Brain pericyte (primary cell): ENCODE measurements at places on chromosomes 12 and 14.

- no peak for DNase-seq
These were observed 389.2 kb downstream of the EGLN3 start for GRCh38 chr14:33561488-33562175.

- DNase-seq = no peak
These were observed 5.0 kb upstream of the LBHD2 start for GRCh38 chr14:103078860-103079587.

- no peak for DNase-seq
These were observed 21.9 kb downstream of the CLMN start for GRCh38 chr14:95297832-95298231.

DNA sequence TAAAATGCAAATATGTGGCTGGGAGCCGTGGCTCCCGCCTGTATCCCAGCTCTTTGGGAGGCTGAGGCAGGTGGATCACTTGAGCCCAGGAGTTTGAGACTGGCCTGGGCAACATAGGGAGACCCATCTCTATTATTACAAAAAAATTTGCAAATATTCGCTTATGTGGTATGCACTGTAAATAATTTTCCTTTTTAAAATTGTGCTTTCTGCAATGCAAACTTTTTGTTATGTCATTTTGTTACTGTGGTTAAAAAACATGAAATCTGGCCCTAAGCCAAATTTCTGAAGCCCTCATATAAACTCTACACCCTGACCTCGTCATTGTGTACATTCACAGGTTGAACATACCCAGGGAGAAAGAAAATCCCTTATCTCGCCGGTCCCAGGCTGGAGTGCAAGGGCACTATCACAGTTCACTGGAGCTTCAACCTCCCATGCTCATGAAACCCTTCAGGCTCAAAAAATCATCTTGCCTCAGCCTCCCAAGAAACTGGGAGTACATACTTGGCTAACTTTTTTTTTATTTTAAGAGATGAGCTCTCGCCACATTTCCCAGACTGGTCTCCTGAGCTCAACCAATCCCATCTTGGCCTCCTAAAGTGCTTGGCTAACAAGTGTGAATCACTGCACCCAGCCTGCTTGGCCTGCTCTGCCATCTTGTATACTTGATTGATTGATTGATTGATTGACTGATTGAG lies 24.7 kb downstream of the TRAPPC6B start:
- DNase-seq = no peak

DNA sequence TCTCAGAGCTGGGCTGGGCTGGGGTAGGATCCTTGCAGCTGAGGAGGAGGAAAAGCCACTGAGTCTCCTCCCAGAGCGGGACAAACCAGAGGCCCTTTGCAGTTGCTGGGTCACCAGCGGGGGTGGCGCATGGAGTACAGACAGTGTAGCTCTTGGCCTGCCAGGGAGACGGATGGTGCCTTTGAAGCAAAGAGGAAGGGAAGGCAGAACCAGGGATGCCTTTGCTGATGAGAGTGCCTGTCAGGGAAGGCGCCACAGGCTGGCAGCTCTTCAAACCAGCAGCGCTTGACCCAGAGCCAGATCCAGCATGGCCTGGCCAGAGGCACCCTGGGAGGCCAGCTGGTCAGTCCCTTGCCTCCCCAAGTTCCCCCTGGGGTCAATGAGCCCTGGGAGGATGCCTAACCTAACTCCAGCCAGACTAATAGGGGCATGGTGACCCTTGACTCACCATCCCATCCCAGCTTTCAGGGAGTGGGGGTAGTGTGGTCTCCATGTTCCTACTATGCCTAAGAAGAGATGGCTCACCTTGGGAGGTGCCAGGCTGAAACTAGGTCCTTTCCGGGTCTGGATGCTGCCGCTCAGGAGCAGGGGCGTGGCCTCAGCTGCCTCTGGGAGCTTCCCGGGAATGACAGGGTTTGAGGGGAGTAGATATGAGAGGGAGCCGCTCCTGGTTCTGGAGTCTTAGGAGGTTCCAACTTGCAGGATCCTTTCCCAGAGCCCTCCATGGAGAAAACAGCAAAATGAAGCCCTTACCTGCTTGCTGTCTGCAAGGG lies 19.8 kb downstream of the VASH1 start:
- no peak for DNase-seq

DNA sequence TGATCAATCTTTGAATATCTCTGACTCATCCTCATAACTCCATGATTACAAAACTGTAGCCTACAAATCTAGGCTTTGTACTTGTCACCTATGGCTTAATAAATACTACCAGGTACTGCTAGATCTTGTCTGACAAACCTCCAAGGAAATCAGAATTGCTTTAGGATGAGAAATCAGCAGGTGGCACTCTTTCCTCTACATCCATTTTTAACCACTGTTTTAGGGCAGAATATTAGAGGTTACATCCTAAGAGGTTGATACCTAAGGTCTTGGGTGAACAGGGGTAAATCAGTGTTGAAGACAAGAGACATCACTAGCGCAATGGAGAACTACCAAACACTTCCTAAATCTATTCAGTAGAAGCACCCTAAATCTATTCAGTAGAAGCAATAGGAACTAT lies 63.1 kb upstream of the SOX5 start:
- no peak for DNase-seq

DNA sequence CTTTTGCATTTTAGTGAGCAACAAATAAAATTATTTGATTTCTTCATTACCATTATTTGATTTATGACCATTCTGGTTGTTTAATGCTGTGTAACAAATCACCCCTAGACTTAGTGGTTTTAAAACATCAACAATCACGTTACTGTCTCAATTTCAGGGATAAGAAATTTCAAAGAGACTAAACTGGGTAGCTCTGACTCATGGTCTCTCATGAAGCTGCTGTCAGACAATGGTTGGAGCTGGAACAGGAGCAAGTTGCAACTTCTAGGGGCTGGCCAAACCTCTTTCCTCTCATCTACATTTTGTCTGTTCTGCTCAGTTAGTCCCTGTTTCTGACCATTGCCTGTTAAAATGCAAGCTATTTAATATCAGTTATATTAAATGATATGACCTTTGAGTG lies 517.0 kb downstream of the KCNH5 start:
- DNase-seq = no peak

DNA sequence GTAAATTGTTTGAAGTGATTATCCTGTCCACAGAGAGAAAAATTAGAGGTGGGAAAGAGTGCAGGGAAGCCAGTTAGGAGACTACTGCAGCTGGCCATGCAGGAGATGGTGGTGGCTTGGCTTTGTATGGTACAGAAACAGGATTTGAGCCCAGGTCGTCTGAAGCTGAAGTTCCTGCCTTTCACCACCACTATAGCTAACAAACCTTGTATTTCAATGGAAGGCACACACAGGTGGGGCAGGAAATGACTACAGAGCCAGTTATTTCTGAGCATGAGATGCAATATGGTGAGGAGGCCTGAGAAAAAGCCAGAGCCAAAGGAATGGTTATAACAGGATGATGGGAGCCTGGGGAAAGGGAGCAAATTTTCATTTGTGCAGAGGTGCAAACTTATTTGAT lies 103.9 kb downstream of the BTG1 start:
- no peak for DNase-seq

DNA sequence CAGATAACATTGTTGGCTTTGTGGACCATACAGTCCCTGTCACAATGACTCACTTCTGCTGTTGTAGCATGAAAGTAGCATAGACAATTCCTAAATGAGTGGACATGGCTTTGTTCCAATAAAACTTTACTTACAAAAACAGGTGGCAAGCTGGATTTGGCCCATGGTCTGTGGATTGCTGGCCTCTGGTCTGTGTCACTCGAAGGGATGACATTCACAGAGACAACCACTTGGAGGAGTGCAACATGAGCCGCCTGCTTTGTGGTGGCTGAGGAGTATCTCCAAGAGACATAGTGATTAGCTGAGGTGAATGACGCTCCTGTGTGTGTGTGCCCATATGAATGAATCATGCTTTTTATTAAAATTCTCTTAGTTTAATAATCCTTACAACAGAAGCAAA lies 81.3 kb upstream of the NRXN3 start:
- DNase-seq = no peak

GRCh38 chr12:8037046-8037663 lies 4.6 kb downstream of the FOXJ2 start:
- DNase-seq = no peak

- DNase-seq = no peak
These were observed 9.1 kb downstream of the SCAF11 start for GRCh38 chr12:45981075-45981837.

DNA sequence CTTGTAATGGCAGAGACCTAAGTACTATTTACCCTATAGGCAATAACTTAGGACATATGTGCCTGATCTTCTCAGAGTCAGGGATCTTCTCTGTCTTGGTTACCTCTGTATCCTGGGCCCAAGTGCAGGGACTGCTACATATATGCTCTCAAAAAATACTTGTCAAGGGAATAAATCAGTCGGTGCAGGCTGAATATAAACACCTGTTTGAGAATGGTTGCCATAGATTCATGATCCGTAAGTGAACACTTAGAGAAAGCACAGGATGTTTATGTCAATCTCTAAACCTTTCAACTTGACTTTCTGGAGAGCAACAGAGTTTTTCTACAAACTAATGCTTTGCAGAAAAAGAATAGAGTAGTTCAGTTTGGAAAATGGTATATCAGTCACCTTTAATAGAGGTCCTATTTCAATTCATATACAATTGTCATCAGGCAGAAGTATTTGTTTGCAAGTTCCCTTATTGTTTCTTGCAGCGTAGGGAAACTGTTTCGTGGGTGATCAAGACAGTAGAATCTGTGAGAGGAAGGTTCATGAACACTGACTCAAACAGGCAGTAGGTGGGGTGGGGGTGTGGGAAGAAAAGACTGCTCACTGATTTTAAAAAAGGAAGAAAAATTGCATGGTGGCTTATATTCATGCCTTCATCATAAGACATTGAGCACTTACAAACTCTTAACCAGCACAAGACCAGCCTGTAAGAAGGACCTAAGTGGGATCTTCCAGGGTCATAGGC lies 6.0 kb upstream of the UBE2N start:
- DNase-seq = no peak

GRCh38 chr14:97230051-97230450 lies 432.9 kb downstream of the VRK1 start:
- no peak for DNase-seq

DNA sequence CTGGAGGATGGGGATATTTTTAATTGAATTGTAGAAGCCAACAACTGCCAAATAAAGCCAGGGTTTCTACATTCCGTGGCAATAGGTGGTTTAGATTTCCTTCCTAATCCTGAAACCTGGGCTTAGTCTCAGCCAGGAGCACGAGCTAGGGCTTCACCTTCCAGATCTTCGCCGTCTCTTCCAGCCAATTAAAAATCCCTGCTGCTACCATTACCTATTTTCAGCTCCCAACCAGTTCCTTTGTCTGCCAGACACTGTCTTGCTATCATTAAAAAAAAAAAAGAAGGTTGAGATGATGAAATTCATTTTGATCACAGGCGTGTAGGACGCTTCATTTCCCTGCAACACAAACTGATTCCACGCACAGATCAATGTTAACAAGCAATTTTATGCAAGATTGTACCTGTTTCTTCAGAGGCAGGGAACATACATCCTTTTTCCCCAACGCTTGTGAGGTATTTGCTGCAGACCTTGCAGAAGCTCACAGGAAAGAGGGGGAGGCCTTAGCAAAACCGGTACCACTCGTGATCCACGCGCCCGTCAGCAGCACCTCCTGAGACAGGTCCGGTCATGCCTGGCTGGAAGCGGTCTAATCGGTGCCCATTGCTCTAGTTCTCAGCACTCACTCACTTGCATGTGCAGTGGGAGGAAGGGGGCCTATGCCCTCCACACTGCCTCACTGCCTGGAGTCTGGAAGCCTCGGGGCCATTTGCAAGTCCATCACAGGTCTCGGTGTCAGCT lies 65.1 kb downstream of the SLC6A12 start:
- DNase-seq = no peak

DNA sequence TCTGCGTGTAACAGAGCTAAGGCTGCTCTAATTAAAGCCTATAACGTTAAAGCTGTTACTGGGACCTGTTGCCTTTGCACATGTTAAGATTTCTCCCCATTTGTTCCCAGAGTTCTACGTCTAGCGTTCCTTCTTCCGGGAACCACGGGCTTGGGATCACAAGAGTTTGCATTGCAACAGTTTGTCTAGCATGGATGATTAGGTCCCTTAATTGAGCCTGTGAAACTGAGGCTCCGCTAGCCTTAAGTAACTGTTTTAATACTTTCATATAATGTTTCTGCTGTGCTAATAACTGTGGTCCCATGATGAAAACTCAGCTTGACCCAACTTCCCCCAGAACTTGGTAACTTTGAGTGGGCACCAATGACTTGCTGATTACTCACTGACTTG lies 16.7 kb upstream of the LYZ start:
- no peak for DNase-seq

DNA sequence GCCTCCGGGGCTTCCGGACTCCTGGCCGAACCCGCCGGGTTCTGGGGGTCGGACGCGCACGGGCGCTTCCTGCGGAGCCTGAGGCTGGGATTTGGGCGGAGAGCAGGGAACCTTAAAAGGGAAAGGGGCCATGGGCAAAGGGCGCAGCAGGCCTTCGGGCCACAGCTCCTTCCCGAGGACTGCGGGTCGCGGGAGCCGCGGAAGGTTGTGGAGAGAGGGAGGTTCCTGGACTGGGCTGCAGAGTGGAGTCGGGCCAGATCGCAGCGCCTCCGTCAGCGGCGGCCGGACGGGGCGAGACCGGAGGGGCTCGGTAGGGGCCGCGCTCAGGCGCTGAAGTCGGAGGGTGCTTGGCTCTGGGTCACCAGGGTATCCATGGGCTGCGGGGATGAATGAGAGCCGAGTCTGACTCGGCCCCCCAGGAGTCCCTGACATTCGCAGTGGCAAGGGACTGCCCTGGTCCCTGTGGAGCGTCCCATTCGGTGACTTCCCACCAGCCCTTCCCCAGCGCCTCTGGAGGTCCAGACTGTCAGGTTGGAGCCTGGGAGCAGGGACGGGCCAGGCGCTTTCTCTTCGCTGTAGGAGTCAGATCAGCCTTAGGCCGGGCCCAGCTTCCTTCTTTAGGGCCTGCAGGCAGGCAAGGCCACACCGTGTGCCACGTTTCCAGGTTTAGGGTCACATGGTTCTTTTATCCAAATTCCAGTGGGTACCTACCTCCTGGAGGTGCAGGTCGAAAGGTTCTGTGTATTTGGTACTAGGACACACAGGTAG lies 938 bp upstream of the SLC25A29 start:
- no peak for DNase-seq

DNA sequence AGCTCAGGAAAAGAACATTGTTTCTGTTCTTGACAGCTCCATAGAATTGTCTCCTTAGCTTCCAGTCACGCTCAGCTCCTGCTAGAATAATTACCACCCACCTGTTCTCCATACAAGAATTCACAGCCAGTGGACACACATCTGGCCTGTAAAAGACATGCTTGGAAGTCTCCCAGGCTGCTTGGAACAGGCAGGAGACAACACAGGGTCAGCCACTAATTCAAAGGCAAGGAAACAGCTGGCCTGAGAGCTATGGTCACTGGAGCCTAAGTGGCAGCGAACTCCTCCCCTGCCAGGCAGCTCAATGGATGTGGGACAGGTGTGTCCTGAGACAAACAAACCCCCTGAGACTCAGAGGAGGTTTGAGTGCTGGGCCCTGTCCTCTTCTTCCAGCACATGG lies 22.9 kb upstream of the LTBP2 start:
- no peak for DNase-seq

DNA sequence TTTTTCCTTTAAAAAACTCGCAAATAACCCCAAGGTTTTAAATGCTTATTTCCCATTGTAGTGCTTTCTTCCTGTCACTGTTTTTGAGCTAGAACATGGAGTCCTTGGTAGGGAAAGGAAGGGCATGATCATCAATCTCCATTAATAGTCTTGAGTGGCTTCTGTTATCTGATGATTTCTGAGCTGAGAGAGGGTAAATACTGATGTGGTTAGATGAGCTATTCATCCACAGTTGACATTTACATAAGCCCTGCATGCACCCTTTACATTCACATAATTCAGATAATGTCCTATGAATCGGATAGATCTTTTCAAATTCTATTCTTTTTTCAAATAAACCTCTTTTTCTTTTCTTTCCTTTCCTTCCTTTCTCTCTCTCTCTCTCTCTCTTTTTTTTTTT lies 81.4 kb downstream of the NTN4 start:
- no peak for DNase-seq
